ENCODE measurements at places on chromosomes 1 and 21. TPM values are rescaled to one million over a fixed set of nuclear protein-coding genes. Genes with fewer than 3 reads are reported as not detected.

PAQR6 gene
- total RNA-seq: 1.3 TPM

OPRD1 gene
- not detected for total RNA-seq

UMODL1 gene
- 0.59 TPM for total RNA-seq

OR2L2 gene
- not detected for total RNA-seq

DISP3 gene
- total RNA-seq: 0.07 TPM

TAL1 gene
- total RNA-seq: 13.9 TPM

TUFT1 gene
- total RNA-seq: 12.2 TPM

DCST1 gene
- not detected for total RNA-seq

IGSF8 gene
- total RNA-seq: 32.4 TPM

ATG4C gene
- 6.3 TPM for total RNA-seq

SLC25A34 gene
- total RNA-seq: 1.5 TPM

SH2D2A gene
- 2.3 TPM for total RNA-seq

LCE1B gene
- not detected for total RNA-seq

MCM3AP gene
- total RNA-seq: 93.3 TPM

PGBD5 gene
- 4.7 TPM for total RNA-seq

ATP5PF gene
- total RNA-seq: 68.8 TPM

FOXJ3 gene
- 42.7 TPM for total RNA-seq

CRYZL1 gene
- total RNA-seq: 80.7 TPM

RIPK4 gene
- total RNA-seq: 17.4 TPM

IVL gene
- total RNA-seq: not detected

PTPN22 gene
- 6.7 TPM for total RNA-seq

AGMAT gene
- 0.29 TPM for total RNA-seq

TTC22 gene
- total RNA-seq: 6.9 TPM

RSRP1 gene
- 62.0 TPM for total RNA-seq

OR13G1 gene
- total RNA-seq: not detected

STUM gene
- total RNA-seq: not detected

CRYAA gene
- total RNA-seq: not detected

WRAP73 gene
- 22.2 TPM for total RNA-seq

RNU1-2 gene
- total RNA-seq: under 0.01 TPM

FAM72A gene
- total RNA-seq: 6.6 TPM

RASSF5 gene
- 57.1 TPM for total RNA-seq

CA6 gene
- not detected for total RNA-seq

SH2D5 gene
- not detected for total RNA-seq

SAMSN1 gene
- 16.4 TPM for total RNA-seq

GJA8 gene
- total RNA-seq: not detected

ZSWIM5 gene
- 3.0 TPM for total RNA-seq

IL19 gene
- total RNA-seq: not detected

SELE gene
- total RNA-seq: not detected

RPL11 gene
- total RNA-seq: 497 TPM

TAF13 gene
- total RNA-seq: 43.8 TPM

KIAA1614 gene
- total RNA-seq: 11.9 TPM

CASP9 gene
- total RNA-seq: 15.4 TPM

IL22RA1 gene
- total RNA-seq: 0.15 TPM

ITLN2 gene
- 38.8 TPM for total RNA-seq

CFHR4 gene
- total RNA-seq: not detected

KLHDC7A gene
- 1.4 TPM for total RNA-seq

ZNF648 gene
- total RNA-seq: 0.39 TPM

FASLG gene
- total RNA-seq: 0.46 TPM

CHIA gene
- total RNA-seq: 2.6 TPM
